ELR (cell line): ENCODE measurements at places on chromosomes 2 and 18.

DNA sequence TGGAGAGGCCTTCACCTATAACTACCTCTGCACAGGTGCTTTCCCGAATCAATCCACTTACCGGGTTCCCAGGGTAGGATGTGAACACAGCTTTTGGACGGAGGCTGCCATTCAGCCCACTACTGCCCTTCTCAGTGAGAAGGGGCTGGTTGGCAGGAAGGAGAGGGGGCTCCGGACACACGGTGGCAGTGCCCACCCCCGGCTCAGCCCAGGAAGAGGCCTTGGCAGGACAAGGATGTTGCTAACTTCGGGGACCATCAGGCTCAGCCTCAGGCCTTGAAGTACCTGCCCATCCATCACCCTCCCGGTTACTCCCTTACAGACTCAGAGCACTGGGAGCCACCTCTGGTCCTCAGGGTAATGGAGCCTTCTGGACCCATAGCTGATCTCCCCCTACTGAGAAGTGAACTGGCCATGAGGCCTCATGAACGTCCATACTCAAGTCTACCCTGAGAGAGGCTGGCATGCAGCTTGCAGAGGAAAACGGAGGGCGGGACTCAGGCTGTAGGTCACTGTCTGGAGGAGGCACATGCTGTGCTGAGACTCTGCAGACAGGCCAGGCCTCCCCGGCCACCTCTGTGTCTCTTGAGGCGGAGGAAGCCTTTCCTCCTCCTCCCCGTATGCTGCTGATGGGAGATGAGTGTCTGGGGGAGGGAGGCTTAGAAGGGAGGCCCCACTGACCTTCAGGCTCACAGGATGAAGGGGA lies 191.0 kb downstream of the TWIST2 start:
- DNase-seq = no peak

DNA sequence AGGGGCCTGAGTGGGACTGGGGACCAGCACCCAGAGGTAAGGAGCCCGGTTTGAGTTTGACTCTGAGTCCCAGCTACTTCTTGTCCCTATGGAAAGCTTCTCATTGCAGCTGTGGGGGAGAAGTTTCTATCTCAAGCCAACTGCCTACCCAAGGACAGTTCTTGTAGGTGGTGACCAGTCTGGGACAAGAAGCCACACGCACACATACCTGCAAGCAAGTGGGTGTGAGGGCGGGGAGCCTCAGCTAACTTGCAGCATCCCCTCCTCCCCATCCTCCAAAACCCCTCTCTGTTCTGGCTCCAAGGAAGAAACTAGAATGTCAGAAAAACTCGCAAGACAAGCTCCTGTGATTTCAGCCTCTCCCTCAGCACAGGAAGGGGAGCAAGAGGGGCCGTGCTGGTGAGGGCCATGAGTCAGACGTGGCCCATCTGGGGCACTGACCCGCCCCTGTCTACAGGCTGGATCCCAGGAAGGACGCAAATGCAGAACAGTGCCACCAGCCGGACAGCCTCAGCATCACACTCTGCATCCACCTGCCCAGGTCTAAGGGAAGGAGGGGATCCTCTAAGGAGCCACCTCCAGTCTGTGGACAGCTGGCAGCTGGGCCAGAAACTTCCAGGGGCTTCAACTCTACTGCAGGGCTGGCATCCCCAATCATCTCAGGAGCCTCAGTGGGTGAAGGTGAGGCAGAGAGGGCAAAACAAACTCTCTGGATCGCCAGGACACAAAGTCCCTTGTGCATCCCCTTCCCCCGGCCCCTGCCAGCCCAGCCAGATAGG lies 103.4 kb downstream of the TNS1 start:
- peak; percentile 91 for DNase-seq

DNA sequence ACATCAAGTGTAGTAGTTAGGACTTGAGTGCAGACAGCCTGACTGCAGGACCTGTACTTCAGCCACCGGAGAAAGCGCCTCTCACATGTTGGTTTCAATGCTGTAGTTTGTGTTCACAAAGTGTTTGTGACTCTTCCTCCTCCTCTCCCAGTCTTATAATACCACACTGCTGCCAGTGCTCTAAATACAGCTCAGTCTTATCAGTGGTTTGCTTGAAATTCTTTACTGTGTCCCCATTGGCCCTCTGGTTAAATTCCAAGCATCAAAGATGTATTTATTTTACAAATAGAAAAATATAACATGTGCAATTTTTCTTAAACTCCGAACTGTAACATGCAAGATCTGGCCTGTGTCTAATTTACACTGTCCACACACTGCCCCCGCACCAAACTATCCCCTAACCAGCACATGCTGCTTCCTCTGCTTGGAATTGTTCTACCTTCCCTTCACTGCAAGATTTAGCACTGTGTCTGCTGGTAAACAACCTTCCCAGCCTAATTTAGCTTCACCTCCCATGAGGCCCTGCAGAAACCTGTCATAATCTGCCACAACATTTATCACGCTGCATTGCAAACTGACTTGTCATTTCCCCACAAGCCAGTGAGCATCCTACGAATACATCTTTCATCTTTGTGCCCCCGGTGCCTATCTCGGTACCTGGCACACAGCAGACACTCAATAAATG lies 77.1 kb downstream of the SUMO1 start:
- peak; percentile 54 for DNase-seq

- no peak for DNase-seq
Observed at GRCh38 chr2:121137571-121137970, 147.4 kb downstream of the TFCP2L1 start.

DNA sequence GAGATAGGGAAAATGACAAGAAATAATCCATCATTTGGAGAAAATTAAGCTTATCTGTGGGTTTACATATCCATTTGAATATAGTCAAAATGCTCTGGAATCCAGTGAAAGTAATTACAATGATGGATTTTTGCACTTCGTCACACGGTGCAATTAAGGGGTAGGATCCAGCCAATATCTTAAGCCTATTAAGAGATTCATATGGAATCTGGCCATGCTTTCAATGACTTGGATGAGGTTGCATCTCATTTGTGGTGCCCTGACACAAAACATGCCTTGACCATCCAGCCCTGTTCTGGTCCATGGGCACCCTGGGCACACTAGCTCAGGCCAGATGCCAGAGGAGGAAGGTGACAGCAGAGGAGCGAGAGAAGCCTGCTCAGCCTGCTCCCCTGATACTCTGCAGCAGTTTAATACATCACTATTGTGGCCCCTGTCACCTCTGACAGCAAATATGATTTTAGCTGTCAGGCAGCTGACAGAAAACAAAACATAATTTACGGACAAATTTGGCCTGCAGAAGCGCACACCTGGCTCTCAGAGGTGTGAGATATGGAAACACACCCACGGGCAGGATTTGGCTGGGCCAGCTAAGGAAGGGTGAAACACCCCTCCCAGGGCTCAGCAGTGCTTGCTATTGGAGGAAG lies 94.1 kb upstream of the ST8SIA3 start:
- DNase-seq = no peak

DNA sequence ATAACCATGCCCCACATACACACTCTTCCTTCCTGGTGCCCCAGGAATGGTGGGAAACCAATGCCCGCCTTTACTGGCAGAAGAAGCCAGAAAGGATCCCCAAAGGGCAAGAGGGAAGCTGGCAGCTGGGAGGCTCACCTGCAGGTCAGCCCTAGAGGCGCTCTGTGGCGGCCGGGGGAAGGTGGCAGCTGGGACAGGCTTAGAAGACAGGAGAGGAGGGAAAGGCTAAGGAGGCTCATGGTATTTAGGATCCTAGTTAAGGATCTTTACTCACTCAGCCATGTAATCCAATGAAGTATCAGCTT lies 23.8 kb downstream of the ADRA2B start:
- no peak for DNase-seq

- no peak for DNase-seq
Observed at GRCh38 chr2:207390302-207391095, 139.3 kb upstream of the CREB1 start.

DNA sequence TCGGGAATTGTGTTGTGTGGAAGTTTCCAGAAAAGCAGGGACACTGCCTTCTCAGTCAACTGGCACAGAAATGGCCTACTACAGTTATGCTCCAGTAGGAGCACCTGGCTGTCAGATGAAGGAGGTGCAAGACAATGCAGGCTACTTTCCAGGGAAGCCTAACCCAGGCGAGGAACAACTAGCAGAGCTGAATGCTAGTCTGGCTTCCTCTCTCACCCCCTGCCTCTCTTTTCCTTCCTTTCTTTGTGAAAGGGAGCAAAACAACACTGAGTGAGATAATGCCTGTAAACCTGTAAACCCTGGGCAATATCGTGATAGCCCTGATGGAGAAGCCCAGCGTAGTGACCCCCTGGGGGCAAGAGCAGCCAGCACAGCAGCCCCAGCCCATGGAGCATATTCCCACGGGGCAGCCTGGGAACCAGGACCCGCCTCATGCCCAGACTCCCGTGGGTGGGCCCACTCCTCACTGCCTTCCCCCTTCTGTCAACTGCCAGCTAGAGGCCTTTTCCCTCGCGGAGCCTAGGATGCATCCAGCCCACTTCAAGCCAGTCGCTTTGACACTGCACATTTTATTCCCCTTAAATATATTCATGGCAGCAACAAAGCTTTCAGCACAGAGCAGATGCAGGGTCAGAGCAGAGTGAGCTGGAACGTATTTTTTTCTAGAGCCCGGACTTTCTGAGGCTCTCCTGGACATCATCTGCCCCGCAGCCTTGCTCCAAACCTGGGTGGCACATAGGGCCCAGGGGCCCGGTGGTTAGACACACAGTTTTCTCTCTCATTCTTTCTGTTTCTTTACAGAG lies 77.0 kb downstream of the PDCL3 start:
- DNase-seq = no peak

GRCh38 chr18:9226463-9226862 lies 89.9 kb downstream of the ANKRD12 start:
- DNase-seq = no peak

GRCh38 chr2:220574038-220574437 lies 946.6 kb downstream of the SLC4A3 start:
- DNase-seq = no peak

- no peak for DNase-seq
Observed at GRCh38 chr18:62346333-62347088, 21.4 kb downstream of the TNFRSF11A start.

GRCh38 chr2:150989969-150990368 lies 271.7 kb downstream of the RBM43 start:
- no peak for DNase-seq

GRCh38 chr2:118967124-118967880 lies 25.3 kb downstream of the MARCO start:
- DNase-seq = no peak

DNA sequence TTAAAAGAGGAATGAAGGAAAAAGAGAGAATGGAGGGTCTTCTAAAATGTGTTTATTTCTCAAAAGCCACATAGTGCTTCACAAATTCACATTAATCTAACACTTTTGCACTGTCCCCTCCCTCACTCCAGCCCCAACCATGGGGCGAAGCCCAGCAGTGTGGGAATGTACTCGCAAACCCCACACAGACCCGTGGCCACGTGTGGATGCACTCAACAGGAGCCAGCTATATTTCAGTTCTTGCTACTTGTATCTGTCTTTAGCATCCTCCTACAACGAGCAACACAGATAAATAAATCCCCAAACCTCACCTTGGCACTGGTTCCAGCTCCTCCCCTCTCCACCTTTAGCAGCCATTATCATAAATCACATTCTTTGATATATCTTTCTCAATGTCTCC lies 91.9 kb upstream of the TMEM200C start:
- DNase-seq = no peak

DNA sequence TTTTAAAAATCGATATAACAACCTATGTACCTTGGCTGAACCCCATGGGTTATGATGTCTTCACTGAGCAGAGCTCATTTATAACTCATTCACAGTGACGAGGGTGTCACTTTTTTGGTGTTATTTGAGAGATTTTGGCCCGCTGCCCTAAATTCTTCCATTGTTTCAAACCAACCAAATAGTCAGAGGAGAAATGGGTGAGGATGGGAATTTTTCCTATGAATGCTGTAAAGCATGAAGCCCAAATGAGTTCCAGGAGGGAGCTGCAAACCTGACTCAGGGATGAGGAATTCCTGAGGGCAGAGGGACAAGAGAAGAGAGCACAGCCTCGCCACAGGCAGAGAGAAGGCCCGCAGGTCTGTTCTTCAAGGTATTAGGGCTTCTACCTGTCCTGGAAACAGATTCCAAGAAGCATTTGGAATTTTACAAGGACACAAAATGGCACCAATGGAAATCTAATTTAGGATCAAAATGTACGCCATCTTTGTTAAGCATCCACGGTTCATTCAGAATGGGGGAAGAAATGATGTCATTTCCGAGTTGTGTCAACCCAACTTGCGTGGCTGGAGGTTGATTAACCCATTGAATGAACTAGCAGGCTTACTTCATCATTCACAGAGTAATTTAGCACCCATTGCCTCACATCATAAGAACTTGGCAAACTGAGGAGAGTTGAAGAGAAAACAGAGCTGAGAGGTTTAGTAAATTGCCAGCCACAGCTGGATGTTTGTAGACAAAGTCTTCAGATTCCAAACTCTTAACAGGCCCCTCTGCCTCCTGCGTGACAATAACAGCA lies 133.5 kb downstream of the LAMA3 start:
- DNase-seq = peak; percentile 72

GRCh38 chr2:240183006-240183874 lies 42.8 kb upstream of the OTOS start:
- no peak for DNase-seq

DNA sequence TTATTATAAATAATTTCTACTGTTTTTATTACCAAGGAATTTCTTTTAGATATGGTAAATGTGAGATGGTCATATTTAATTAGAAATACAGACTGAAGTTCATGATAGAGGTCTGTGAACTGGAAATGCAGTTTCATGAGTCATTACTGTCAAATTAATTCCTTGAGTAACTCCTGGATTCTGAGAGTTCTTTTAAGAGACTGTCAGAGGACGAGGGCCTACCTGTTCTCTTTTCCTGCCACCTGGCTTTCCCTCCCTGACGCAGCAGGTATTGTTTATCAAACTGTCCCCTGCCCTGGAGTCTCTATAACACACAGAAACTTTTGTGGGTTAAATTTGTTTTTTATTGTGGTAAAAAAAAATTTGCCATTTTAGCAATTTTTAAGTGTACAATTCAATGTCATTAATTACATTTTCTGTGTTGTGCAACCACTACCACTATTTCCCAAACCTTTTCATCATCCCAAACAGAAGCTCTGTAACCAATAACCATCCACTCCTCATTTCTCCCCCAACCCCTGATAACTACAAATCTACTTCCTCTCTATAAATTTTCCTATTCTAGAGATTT lies 142.6 kb downstream of the DIS3L2 start:
- no peak for DNase-seq

DNA sequence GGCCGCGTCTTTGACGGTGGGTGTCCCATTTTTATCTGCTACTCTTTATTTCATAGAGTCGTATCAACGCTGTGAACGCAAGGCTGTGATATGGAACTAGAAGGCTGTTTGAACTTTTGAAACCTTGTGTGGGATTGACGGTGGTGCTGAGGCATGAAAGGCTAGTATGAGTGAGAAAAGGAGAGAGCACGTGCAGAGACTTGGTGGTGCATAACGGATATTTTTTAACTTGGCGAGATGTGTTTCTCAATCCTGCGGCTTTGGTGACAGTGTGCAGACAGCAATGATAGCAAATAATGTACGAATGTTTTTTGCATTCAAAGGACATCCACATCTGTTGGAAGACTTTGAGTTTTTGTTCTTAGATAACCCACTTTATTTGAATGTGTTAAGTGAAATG lies 6.2 kb downstream of the HES6 start:
- no peak for DNase-seq

GRCh38 chr2:98654699-98655495 lies 46.5 kb downstream of the UNC50 start:
- DNase-seq = no peak

- no peak for DNase-seq
Observed at GRCh38 chr2:36423172-36423571, 67.6 kb downstream of the CRIM1 start.
